ENCODE measurements at places on chromosomes 16 and 17. TPM values are rescaled to one million over a fixed set of nuclear protein-coding genes. Genes with fewer than 3 reads are reported as not detected.
A peak's percentile ranks its signal among the peaks of the same experiment; 100 is the strongest.

Gene KDM8
- total RNA-seq: 4.6 TPM

Gene CES5A
- not detected for total RNA-seq

Gene TAC4
- not detected for total RNA-seq

Gene CCT6B
- total RNA-seq: 1.9 TPM

- DNase-seq: no peak
These were observed 50.7 kb downstream of the FOXK2 start for GRCh38 chr17:82570277-82570676.

GRCh38 chr16:67149276-67150046 is 1.3 kb downstream of the B3GNT9 start:
- no peak for DNase-seq

DNA sequence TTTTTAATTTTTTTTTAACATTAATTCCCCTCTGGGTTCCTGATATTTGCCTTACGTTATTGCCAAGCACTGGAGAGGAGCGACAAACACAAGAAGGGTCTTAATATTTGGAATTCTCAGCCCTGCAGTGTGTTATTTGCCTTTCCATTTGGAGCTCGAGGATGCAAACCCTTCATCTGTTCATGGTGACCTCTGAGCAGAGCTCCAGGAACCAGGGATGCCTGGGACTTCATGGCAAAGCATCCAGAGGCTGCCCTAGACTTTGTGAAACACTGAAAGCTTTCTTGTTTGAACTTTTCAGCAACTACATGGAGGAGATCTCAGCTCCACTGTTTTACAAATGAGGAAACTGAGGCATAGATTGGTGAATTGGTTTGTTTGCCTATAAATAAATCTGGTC is 254.2 kb downstream of the CBLN1 start:
- DNase-seq: no peak

DNA sequence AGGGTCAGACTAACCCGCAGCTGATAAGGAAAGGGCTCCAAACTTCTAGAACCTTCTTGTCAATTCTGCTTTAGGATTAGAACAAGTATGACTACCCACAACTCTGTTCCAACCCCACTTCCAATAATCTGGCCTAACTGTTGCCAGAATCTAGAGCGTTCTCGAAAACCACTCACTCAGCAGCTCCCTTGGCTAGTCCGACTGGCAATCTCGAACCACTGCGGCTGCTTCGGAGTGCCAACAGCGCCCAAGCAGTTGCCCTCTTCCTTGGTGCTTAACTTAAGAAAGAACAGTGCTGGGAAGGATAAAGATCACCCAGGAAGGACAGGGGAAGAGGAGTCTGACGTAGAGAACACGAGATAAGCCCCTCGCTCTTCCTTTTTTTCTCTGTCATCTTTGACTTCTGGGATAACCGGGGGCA is 818 bp downstream of the DNAJC7 start:
- DNase-seq: no peak

DNA sequence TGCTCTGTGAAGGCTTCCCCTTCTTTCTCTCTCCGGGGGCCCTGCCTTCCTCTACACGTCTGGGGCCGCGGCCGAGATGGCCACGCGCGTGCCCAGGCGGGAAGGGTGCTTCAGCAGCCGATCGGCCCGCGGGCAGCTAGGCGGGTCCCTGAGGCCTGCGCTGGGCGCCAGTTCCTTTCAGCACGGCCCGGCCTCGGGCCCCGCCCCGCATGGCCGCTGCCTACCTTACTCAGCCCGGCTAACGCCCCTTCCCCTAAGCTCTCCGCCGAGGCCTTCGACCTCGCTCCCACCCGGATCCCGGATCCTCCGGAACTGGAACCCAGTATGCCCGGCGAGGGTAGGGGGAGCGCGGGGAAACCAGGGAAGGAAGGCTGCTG is 335 bp downstream of the TMEM11 start:
- peak; percentile 62 for DNase-seq

All from liver (tissue), 10 donors.